ENCODE measurements at places on chromosomes 3 and 15.

DNA sequence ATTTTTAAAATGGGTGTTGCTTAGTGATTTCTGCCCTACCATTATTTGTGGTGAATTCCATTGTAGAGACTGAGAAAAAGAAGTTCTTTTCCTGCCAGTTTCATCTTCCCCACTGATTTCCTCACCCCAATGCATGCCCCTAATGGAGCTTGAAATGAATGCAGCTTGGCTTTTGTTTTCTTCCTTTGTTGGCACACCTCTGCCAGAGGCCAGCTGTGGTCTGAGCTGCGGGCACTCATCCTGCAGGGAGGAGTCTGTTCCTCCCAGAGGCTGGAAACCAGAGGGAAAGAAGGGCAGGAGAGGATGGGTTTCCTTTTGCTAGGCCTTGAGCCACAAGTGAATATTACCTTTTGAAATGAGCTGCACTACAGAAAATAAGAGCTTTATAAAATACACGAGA lies 9.3 kb upstream of the ST8SIA2 start:
- no peak for DNase-seq

- DNase-seq, result peak; percentile 90
Observed at GRCh38 chr3:177597311-177598096, 400.2 kb upstream of the TBL1XR1 start.

DNA sequence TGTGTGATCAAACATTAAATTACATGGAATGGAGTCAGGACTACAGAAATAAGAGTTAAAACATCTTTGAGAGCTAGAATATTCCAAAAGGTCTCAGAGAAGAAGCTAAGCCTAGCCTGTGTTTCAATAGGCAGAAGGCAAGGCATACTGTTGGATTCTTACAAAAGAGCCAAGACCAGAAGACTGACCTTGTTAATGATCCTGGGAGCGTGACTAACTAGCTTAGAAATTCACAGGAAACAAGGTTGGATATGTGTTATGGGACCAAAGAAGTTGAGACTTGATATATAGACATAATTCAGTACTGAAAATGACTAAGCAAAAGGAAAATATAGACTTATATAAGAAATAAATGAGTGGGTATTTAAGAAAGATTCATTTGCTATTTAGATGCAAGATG lies 50.1 kb downstream of the FEZF2 start:
- peak; percentile 37 for DNase-seq

GRCh38 chr3:109806929-109807328 lies 469.6 kb upstream of the DPPA4 start:
- peak; percentile 80 for DNase-seq

GRCh38 chr15:60751985-60752952 lies 273.3 kb upstream of the ICE2 start:
- peak; percentile 13 for DNase-seq

- peak; percentile 53 for DNase-seq
Observed at GRCh38 chr15:42133886-42134502, 22.4 kb downstream of the PLA2G4F start.

DNA sequence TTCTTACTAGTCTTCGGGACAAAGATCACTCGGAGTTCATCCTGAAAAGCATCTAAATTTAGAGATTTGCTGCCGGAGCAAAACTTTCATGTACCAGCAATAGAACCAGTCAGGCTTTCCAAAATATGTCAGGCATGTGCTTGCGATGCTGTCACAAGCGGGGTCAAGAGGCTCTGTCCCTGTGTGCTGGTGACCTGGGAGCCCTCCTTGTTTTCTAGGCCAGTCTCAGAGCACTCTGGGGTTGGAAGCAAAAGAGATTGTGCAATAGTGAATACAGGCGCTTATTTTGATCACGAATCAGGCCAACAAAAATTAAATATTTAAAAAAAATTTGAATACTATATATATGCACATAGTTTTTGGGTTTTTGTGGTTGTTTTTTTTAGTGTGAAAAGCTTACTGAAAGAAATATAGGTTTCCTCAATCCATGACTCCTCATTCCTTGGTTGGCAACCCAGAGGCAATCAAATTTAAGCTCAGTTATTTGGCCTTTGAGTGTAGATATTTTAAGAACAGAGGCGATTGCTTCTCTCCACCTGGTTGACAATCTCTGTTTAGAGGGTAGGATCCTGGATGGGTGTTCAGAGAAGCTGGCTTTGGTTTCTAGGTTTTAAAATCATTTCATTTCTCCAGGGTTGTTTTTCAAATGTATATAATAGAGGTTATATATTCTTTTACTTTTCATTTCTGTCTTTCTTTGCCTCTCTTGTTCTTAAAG lies 8.4 kb upstream of the KLHL24 start:
- no peak for DNase-seq

- DNase-seq, result no peak
Observed at GRCh38 chr3:126371096-126371705, 14.0 kb upstream of the KLF15 start.

DNA sequence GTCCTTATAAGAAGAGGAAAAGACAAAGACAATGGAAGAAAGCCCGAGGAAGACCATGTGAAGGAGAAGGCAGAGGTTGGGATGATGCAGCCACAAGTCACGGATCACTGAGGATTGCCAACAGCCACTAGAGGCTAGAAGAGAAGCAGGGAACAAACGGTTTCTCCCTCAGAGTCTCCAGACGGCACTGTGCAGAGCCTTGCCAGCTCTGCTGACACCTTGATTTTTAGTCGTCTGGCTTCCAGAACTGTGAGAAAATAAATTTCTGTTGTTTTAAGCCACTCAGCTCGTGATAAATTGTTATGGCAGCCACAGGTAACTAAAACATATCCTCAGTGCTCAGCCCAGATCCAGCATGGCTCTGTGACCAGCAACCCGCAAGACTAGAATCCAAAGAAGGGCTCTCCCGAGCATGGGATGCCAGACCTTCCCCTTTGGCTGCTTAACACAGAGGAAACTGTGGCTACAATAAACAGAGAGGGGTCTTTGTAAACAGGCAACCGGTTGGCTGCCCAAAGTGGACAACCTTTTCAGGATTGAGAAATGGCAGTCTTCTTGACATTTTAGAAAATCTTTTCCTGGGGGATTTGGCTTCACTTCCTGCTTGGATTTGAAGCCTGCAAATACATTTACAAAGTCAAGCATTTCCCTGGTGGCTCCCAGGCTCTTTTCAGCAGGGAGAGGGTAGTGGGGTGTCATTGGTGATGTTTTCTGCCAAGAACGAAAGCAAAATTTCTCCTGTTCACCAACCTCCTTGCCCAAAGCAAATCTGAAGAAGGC lies 88.7 kb upstream of the ADPGK start:
- peak; percentile 4 for DNase-seq

DNA sequence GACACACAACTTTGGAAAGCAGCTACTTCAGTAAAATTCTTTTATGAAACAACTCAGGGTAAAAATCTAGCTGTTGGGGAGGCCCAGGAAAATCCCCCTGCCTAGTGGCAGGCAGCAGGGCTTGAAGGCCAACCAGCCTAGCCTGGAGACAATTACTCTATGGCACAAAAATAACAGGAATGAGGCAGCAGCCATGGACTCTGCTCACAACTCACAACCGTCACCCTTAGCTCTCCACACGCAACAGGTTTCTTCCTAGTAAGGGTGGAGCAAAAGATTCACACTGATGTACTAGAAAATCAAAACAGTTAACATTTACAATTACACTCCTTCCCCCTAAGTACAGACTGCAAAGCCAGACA lies 530 bp upstream of the FBXL22 start:
- no peak for DNase-seq

GRCh38 chr15:59940928-59941327 lies 63.2 kb upstream of the FOXB1 start:
- DNase-seq, result no peak

DNA sequence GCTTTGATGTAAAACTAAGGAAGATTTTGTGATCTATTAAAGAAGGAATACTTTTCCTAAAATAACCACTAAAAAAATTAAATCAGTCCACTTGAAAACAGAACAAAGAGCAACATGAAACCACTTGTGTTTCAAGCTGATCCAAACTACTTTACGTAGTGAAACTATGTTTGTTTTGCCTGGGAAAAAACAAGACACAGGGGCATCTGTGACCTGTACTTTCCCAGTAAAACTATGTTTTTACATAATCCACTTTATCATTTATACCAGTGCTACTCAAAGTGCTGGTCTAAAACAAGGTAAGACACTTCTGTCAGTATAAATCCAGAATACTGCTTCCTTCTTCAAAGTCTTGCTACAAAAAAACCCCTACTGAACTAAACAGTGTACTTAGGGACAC lies 56.7 kb downstream of the SPG11 start:
- no peak for DNase-seq

GRCh38 chr3:65502526-65502925 lies 536.2 kb downstream of the MAGI1 start:
- no peak for DNase-seq

DNA sequence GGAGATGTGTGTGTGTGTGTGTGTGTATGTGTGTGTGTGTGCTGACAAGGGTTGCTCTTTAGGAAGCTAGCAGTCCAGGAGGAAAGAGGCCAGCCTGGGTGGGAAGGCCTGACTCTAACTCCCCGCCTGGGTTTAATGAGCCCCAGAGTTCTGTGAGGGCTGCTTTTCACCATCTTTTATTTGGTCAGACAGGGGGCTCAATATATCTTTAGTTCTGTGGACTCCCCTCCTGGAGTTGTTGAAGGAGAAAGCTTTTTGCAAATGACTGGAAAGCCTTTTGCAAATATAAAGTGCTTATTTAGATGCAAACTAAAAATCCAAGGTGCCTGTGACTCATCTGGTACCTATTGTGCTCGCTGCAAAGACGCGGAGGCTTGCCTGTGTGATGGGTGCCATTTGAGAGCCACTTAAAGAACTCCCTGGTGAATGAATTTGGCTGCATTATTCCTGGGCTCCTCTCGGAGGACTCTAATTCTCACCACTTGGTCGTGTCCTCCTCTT lies 24.5 kb downstream of the DRD3 start:
- no peak for DNase-seq

GRCh38 chr3:54324103-54324502 lies 201.8 kb downstream of the CACNA2D3 start:
- DNase-seq, result no peak

GRCh38 chr3:111277226-111277625 lies 205.6 kb downstream of the NECTIN3 start:
- peak; percentile 38 for DNase-seq

- no peak for DNase-seq
Observed at GRCh38 chr3:112672716-112673541, 32.0 kb upstream of the CCDC80 start.

DNA sequence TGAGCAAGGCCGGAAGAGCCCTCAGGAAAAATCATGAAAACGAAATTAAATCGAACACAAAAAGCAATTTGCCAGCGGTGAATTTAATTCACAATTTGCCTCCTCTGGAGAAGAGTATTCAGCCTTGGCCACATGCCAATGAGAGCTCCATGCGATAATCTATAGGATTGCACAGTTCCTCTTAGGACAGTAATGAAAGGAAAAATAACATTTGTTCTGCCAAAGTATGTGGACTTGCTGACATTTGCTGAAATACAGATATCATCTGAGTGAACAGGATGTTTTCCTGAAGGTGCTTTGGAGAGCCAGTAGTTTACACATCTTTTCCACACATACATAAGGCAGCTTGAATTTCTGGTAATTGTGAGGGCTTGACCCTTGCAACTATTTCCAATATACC lies 188.6 kb upstream of the PDZRN3 start:
- no peak for DNase-seq

DNA sequence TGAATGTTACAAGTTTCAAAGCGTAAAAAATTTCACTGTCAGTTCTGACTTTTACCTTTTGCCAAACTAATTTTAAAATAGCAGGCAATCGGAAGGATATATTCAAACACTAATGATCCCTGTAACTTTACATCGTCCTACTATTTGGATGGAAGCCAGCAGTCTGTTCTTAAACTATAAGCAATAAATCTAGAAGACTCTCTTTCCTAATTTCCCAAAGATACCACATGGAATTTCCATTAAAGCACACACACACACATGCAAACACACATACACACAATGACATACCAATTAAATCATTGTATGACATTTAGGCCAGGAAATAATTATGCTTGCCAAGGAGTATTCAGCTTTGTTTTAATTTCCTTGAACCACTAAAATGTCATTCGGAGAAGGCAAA lies 32.0 kb downstream of the IL17RD start:
- no peak for DNase-seq
